ENCODE measurements at places on chromosomes 16 and 17. TPM values are rescaled to one million over a fixed set of nuclear protein-coding genes. Genes with fewer than 3 reads are reported as not detected.

- DNase-seq: no peak
Observed at GRCh38 chr17:46171939-46172338, 21.3 kb downstream of the KANSL1 start.

GRCh38 chr17:75060434-75061054 lies 13.5 kb downstream of the KCTD2 start:
- no peak for DNase-seq

DNA sequence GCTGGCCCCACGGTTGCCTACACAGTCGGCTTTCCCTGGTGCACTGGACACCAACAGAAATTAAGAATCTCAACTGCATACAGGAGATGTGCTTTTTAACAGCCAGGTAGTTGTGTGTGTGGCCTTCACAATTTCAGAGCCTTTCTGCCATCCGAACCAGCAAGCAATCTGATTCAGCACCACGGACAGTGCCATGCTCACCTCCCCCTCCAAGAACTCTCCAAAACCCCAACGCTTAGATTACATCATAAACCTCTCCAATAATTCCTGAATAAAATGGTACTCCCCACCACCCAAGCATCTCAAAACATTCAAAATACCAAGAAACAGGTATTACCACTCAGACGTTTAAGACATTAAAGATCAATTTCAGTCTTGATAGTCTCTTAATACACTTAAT lies 31.8 kb downstream of the USP7 start:
- DNase-seq: peak; percentile 59

GRCh38 chr16:50457979-50458491 lies 89.2 kb upstream of the BRD7 start:
- no peak for DNase-seq

DNA sequence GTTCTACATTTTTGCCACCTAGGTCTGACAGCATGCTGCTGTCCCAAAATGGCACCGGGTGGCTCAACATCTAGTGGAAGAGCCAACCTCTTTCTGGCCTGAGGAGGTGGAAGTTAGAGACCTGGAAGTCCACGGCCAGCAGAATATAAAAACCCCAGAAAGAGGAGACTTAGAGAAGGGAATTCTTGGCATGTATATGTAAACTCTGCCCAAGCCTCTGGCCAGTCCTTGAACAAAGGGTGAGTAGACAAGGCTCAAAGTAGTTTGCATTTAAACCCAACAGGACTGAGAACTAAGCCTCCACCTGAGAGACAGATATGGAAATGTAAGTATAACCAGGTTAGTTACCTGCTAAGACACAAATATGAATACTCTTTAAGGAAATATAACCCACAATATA lies 210.3 kb downstream of the GRIN2A start:
- DNase-seq: no peak

- no peak for DNase-seq
Observed at GRCh38 chr17:1216217-1217088, 36.7 kb upstream of the ABR start.

Gene MT1E
- total RNA-seq: 54.1 TPM

DNA sequence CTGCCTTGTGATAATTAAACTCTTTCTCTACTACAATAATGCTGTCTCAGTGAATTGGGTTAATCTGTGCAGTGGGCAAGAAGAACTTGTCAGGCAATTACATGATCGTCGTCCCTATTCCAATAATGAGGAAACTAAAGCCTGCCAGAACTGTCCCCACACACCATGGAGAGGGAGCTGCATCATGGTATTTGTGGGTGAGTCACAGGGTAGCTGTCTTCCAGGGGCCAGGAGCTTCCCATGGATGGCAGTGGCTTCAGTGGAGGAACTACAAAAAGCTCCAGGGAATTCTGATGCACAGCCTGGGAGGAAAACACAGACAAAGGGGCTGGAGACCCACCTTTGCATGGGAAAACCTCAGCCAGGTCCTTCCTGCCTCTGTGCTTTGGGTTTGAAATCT lies 83.3 kb upstream of the C16orf82 start:
- no peak for DNase-seq

DNA sequence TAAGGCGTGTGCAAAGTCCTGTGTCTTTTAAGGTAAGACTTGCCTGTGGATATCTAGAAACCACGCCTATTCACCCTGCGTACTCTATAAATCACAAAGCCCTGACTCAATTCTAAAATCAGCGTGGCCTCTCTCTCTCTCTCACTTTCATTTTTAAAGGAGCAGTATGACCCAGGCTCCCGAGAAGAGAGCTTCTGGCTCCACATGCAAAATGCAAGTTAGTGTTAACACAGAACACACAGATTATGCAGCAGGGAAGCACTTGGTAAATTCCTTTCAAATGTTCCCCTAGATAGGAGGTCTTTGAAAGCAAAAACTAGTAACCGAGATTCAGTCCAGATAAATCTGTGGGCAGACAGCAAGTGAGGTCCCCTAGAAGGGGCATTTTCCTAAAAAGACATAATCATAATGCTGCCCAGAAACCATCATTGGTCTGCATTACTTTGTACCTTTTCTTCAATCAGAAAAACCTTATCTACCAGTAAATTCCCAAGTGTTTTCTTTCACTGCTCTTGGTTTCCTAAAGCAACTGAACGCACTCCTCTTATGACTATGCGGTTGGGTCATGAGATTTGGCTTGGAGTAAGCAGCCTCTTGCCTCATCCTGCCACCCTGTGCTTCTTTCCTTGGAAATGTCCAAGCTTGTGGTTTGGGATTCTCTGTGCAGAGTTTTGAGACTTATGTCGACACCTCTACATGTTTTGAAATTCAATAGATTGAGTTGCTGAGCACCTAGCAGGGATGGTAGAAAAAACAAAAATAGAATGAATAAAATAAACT lies 31.7 kb upstream of the KCNJ2 start:
- DNase-seq: peak; percentile 61

DNA sequence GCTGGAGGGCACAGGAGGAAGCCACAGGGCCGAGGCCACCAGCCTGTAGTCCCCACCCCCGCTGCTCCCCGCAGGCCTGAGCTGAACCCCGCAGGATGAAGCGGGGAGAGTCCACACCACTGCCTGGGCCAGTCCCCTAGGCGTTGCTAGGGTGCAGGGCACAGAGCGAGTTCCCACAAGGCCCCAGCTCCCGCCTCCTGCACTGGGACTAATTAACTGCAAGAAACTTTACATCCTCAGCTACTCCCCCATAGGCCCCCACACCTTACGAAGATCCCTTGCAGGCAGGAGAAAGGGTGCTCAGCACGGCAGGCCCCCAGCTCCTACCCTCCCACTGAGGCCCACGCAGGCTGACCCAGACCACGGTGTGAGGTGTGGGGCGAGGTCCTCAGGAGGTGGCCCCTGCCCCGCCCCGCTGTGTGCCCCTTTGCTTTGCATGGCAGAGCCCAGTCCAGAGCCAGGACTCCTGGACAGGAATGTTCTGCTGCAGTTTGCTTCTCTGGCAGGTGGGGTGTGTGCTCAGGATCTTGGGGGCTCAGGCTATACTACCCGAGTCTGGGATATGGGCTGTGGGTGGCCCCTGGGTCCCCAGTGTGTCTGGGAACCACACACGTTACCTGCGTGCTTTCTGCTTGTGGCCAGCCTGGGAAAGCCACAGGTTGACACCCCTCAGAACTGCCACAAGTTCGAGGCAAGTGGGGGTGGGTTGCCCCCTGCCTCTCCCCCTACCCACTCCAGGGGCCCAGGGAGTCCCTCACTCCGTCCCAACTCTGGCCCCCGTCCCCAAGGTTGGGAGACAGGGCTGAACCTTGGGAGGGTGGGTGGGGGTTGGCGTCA lies 1.2 kb downstream of the GNG13 start:
- DNase-seq: no peak

Gene EIF3C
- total RNA-seq: 389 TPM

Gene TMED6
- total RNA-seq: 1.5 TPM

Gene CETP
- not detected for total RNA-seq
